ENCODE measurements at places on chromosomes 6 and 20.

DNA sequence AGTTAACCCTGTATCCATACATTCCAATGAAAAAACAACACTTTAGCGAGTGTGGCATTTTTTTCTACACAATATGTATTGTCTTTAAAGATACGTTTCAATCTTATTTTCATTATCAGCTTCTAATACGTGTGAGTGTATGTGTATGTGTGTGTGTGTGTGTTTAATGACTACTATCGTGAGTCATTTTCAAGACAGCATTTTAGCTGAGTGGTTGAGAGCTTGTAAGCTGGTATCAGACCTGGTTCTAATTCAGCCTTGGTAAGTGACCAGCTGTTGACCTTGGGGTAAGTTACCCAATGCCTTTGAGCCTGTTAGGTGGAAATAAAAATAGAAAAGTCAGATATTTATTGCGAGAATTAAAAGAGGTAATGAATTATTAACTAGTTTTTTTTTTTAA, 320.0 kb upstream of the NT5E start:
- DNase-seq = no peak

DNA sequence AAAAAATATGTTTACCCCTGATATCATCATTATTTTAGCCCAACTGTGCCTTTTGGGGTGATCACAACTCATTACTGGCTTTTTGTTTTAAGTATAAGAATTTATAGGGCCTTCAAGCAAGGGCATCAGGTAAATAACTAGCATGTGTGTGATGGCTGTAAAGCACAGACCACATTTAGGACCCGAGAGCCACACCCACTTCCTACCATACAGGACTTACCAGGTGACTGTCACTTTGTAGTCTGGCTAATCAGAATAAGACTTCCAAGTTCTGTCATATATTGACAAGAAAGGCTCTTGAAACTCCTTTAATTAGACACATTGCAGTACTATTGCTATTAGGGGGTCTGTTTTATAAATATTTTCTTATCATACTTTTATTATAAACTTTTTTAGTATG, 31.1 kb downstream of the TMEM242 start:
- no peak for DNase-seq

DNA sequence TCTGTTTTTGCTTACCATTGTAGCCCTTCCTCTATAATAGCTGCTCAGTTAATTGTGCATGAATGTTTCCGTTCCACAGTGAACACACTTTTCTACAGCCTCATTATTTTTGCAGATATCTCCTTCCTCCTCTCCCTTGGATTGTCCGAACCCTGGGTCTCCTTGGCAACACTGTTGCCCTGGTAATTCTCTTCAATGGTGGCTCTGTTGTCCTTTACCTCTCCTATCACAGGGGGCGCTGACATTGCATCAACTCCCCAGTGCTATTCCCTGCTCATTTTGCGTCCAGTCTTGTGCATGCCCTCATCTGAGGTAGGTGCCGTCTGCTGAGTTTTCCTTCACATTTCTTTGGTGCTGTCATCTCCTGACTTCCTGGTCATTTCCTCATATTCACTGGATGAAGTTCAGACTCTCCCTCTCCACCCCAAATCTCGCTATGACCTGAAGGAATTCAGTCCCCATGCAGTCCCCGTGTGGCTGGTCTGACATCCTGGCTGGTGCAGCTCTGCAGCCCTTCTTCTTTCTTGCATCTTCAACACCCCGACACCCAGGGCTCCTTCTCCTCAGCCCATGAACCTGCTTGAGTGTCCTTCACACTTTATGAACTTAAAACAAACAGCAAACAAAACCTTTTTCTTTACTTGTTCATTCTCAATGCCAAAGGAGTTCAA, 21.1 kb downstream of the PHACTR2 start:
- no peak for DNase-seq

- DNase-seq = no peak
Measured at GRCh38 chr20:33108661-33109060, 29.2 kb downstream of the BPIFB4 start.

GRCh38 chr20:38296433-38296832, 7.5 kb upstream of the BPI start:
- no peak for DNase-seq

GRCh38 chr20:25605148-25605547, 18.7 kb downstream of the NANP start:
- DNase-seq = no peak

DNA sequence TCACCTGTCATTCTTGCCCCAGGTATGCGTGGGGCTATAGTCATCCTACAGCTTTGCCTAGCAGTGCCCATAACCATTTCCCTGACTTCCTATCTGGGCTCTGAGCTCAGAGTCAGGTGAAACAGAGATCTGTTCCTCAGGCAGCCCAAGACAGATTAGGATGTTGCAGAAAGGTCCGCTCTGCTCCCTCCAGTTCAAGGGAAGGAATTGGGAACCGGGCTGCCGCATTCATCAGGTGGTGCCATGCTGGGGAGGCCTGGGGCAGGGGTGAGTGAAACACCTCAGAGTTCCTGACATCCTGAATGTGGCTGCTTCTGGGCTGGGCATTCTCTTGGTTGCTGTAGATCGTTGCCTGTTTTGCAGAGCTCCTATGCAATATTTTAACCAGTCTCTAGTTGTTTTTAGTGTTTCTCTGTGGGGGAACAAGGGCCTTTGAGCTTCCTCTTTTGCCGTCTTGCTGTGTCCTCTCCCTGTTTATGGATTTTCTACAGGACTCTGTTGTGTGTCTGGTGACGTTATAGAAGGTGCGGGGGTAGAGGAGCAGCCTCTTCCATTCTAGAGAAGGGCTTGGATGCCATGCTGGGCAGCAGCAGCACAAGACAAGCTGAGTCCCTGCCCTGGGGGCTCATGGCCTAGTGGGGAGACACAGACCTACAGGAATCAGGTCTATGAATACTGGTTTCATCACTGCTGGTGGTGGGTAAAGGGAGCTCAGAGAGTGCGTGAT, 9.2 kb downstream of the ENTPD6 start:
- no peak for DNase-seq

GRCh38 chr6:30879684-30880427, 4.5 kb upstream of the DDR1 start:
- DNase-seq = no peak

- no peak for DNase-seq
Measured at GRCh38 chr20:62736407-62737071, 27.9 kb downstream of the NTSR1 start.

- DNase-seq = no peak
Measured at GRCh38 chr20:62732031-62732760, 23.6 kb downstream of the NTSR1 start.

- DNase-seq = no peak
Measured at GRCh38 chr6:138523347-138524210, 24.3 kb upstream of the NHSL1 start.

DNA sequence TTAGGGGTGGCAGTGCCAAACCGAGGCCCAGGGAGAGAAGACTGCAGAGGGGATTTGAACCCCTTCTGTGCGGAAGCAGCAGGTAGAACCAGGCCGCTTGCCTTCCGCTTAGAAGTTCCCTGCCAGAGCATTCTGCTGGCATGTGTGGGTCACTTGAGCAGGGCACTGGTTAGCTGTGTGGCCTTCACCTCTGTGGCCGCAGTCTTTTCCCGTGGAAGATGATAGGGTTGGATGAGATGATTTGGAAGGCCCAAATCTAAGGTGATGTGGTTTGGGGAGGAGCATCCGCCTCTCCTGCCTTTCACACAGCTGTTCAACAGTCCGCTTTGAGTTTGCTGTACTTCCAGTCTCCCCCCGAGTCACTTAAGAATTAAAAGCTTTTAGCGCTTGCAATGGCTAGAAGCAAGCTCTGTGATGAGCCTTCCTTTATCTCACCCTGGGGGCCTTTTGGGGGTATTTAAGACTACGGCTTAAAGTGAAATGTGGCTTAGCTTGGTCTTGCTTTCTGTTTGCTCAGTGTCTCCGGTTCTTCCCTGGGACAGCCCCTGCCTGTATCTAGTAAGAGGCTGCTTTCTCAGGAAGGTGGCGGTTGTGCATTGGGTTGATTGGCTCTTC, 743 bp downstream of the CMTR1 start:
- DNase-seq = peak; percentile 53

DNA sequence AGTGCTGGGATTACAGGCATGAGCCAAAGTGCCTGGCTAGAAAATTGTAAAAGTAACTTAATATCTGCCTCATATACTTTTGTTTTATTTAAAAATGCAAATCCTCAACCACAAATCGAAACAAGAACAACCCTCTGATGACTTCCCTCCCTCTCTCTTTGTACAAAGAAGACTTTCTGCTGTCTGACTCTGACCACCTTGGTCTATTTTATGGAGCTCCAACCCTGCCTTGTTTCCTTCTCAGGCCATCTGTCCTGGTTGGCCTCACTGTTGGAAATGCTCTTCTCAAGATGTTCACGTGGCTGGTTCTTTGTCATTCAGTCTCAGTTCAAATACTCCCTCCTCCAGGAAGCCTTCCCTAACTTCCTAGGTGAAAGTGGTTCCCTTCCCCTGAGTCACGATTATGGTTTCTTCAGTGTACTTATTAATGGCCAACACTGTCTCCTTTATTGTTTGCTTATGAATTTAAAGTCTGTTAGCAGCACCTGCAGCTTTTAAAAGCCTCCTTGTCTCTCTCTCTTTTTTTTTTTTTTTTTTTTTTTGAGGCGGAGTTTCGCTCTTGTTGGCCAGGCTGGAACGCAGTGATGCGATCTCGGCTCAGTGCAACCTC, 151.5 kb upstream of the SALL4 start:
- no peak for DNase-seq

GRCh38 chr20:16576219-16576618, 3.0 kb upstream of the KIF16B start:
- no peak for DNase-seq

- no peak for DNase-seq
Measured at GRCh38 chr6:156344491-156344890, 432.7 kb upstream of the ARID1B start.

- no peak for DNase-seq
Measured at GRCh38 chr20:1331101-1331500, 2.2 kb upstream of the SDCBP2 start.

DNA sequence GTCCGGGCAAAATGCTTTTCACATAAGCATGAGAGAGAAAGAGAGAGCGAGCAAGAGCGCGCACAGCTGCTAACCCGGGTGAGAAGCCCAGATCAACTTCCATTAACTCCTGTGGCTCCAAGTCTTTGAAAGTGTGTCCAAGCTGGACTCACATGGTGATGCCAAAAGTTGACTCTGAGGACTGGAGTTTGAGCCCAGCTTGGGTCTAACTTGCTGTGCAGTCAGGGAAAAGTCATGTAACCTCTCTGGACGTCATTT, 357.2 kb upstream of the SULF2 start:
- DNase-seq = no peak

Measured in stimulated activated CD4-positive, alpha-beta T cell treated with anti-CD3 and anti-CD28 coated beads, Interleukin-1b, Interleukin-23, amount 100 ng/mL, for 48 hours (primary cell).